Stimulated activated CD4-positive, alpha-beta T cell treated with anti-CD3 and anti-CD28 coated beads, Interleukin-1b, Interleukin-23, amount 100 ng/mL, for 4 hours (primary cell): ENCODE measurements at places on chromosomes 7 and 10.

DNA sequence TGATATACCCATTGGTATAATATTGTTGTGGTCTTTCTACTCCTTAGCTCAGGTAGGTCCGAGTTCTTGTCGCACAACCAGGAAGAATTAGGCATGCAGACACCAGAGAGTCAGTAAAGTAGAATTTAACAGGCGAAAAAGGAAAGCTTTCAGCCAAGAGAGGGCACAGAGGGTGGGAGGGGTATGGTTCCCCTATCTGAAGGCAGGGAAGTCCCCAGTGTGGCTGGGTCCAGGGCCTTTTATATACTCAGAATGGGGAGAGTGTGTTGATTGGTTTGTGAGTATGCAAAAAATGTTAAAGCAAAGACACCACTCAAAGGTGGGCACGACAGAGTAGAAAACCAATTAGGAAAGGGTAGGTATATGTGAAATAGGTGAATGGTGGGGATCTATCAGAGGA is 53.9 kb downstream of the IMMP2L start:
- DNase-seq = no peak

DNA sequence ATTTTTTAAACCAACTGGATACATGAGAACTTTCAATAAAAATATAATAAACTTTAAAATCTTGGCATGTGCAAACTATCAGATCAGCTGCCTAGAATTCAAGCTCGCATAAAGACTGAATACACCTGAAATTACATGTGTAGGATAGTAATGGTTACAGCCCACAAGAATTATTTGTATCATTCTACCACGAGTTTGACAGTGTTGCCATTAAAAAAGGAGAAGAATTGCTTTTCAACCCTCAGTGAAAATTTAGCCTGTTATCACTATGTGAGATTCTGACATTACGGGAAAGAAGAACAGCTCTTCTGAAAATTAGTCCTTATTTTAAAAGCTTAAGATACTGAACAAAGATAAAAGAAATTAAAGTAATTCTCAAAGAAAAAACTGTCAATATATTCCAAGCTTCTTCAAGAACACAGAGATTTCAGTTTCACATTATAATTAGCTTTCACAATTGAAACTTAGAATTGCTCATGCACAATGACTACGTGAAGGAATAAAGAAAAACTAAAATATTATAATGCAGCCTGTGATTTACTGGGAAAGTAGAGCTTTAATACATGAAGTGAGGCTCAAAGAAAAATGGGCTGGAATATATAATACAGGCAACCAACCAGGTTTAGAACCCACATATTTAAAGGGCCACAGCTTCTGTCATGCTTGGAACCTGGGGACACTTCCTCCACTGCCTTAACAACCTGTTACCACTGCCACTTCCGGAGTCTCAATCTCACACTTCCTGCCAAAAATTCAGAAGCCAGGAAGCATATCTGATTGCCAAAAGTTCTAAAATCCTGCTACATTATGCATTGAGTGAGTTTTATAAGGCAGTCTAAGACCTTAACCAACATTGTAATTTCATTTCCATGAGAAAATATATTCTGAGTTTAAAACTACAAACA is 23.2 kb downstream of the TPK1 start:
- no peak for DNase-seq

GRCh38 chr10:323651-324293 is 188.5 kb downstream of the ZMYND11 start:
- no peak for DNase-seq

GRCh38 chr10:30816159-30816819 is 186.7 kb upstream of the LYZL2 start:
- no peak for DNase-seq

DNA sequence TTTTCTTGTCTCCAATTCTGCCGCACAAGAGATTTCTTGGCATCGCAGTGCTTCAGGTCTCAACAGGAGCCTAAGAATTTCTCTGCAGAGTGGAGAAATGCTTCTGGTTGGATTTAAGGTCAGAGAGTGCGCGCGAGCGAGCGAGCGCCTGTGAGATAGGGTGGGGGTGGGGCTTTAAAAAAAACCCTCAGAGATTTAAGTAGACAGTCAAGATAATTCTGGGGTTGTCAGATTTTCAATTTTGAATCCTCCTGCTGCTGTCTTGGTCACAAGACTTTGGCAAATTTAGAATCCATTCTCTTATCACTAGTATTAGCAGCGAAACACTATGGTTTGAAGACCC is 49.7 kb downstream of the CPEB3 start:
- no peak for DNase-seq

- DNase-seq = no peak
These were observed 76.5 kb downstream of the INSYN2A start for GRCh38 chr10:127119936-127120335.

GRCh38 chr10:34567659-34568253 is 247.3 kb downstream of the PARD3 start:
- no peak for DNase-seq

- DNase-seq = no peak
These were observed 72.1 kb downstream of the RNF133 start for GRCh38 chr7:122626785-122627184.

GRCh38 chr7:75938921-75939320 is 24.0 kb downstream of the POR start:
- no peak for DNase-seq

- no peak for DNase-seq
These were observed 736.4 kb upstream of the PHF14 start for GRCh38 chr7:10237306-10237705.
